ENCODE measurements at places on chromosomes 2 and 18.

GRCh38 chr2:23697256-23698075 lies 229.5 kb downstream of the ATAD2B start:
- no peak for DNase-seq

DNA sequence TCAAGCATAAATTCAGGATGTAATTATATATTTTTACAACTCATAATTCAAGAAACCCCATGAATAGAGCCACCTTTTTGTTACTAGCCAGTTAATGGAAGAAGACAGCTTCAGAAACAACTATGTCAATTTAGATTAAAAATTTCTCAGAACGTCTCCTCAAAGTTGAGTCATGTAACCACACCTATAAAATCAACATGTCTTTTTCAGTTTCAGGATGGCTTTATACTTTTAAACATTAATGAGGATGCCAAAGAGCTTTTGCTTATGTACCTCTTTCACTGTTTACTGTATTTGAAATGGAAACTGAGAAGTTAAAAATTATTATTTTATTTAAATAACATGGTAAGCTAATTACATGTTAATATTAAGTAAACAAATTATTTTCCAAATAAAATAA lies 280.1 kb downstream of the PTH2R start:
- DNase-seq = no peak

GRCh38 chr18:23850215-23850614 lies 161.0 kb downstream of the LAMA3 start:
- DNase-seq = no peak

- DNase-seq = no peak
These were observed 37.7 kb upstream of the SETBP1 start for GRCh38 chr18:44643004-44643403.

GRCh38 chr2:147763861-147764260 lies 81.0 kb upstream of the ACVR2A start:
- no peak for DNase-seq

DNA sequence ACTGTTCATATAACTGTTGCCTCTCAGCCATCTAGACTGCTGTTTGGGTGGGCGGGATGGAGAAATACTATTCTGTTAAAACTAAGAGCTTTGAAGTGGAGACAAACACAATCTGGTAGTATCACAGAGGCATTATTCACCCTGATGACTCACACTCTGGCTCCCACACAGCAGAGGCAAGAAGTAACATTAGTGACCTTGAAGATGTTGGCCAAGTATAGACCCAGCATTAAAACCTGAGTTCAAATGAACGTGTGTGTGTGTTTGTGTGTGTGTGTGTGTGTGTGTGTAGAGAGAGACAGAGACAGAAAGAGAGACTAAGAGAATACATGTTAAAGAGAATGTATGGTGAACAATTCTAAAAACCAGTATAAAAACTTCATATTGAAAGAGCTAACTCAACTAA lies 22.5 kb upstream of the ACVR1 start:
- DNase-seq = peak; percentile 69

DNA sequence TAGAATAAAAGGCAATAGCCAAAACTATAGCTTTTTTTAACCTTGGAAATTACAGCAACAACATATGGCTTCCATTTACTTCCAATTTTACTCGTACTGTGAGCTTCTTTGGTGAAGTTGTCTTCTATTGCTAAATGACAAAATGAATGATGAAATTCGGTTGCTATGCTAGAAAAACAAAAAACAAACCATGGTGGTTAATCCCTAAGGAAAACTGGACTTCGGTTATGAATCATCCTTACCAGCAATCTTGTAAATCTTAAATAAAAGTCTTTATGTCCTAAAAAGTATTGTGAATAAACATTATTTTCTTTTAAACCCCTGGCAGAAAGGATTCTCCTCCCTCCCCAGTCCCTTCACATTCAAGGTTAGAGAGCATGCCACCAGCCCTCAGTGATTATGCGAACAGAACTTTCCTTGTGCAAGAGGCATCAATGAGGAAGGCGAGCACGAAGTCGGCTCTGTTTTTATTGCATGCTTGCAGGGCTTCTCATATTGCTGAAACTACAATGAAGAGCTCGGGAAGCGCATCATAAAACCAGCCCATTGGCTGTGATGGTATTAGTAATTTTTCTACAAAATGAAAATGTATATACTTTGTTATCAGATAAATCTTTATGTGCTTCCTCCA lies 62.9 kb downstream of the ZNF521 start:
- no peak for DNase-seq

DNA sequence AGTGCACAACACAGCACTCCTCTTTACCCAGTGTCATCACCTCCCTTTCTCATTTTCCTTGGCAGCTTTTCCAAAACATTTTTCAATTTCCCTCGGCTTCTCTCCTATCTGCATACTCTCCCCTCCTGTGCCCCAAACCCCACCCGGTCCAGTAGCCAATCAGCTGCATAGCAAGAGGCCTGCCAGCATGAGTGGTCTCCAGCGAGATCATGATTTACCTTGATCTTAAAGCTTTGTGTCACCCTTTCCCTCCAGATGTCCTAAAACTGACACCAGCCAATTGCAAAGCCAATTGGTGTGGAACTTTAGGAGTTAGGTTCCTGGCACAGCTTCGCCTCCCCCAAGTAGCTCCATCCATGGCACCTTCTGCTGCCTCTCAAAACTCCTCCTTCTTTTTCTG lies 45.2 kb upstream of the SH3RF3 start:
- no peak for DNase-seq

- DNase-seq = no peak
These were observed 68.9 kb upstream of the FZD7 start for GRCh38 chr2:201964631-201965206.

GRCh38 chr2:44546459-44547127 lies 184.8 kb downstream of the CAMKMT start:
- no peak for DNase-seq

- no peak for DNase-seq
These were observed 5.6 kb downstream of the HAAO start for GRCh38 chr2:42786561-42787345.

DNA sequence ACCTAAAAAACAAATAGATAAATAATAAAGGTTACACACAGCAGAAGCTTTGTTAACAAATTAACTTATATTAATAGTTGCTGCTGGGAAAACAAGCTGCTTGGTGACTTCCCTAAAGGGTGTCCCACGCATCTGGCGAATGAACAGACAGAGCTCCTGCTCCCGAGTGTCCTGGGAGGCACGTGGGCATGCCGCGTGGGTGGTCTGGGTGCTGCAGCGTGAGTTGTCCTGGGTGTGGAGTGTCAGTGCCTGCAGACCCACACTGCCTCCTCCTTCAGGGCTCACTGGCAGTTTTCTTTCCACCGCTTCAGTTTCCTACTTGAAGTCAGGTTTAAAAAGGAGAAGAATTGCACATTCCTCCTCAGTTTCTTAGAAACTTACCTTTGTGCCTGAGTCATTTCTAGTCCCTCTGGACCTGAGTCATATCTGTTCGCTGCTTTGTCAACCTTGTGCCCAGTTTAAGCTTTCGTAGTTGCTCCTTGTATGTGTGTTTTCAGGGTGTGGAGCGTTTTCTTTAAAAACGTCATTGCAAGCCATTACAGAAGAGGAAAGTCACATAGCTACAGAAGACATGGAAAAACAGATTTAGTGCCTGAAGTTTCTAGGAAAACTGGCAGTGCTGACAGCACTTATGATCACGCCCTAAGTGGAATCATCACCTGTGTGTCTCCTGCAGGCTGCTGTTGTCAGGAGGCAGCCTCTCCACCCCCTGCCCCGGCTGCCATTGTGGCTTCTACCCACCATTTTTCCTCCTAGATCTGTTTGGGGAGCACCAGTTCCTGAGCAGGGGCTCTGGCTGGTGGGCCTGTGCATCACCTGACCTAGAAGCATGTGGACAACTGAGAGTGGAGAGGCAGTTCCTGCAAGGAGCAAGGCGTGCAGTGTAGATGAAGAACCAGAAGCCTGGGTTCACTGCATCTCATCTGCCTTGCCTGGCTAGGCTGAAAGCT lies 24.5 kb downstream of the IMPA2 start:
- DNase-seq = no peak

DNA sequence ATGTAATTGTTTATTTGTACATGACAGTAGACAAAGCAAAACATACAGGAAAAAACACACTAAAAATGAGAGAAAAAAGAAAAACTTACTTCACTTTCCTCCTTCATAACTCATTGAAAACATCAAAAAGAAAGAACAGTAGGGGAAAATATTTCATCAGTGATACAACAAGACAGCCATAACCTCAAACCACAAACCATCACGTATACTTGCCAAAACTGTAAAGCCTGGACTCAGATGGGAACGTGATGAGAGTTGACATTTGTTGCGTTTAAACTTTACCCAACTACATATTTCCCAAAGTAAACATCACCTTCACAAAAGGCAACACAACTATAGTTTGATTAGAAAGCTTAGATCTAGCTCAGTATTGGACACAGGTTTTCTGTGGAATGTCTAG lies 278.2 kb upstream of the COL3A1 start:
- DNase-seq = no peak

- DNase-seq = no peak
These were observed 702.9 kb upstream of the ACVR2A start for GRCh38 chr2:147141930-147142329.

DNA sequence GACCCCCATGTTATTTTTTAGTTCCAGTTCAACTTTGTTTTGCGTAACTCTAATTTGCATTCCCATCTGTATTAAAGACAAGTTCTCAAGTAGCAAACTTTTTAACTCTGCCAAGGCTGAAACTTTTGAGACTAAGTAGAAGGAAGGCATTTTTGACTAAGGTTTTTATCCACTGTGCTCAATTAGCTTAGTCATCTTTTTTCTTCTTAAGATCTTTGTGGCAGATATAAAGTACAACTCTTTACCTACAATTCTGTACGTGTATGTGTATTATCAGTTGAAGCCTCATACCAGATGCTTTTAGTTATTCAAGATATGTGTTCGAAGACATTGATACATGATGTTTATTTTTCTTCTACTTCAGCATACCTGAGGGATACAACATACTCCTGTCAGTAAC lies 41.6 kb downstream of the CREB1 start:
- DNase-seq = no peak

GRCh38 chr2:14123436-14124103 lies 508.9 kb upstream of the LRATD1 start:
- DNase-seq = no peak

GRCh38 chr2:237312021-237312755 lies 101.8 kb downstream of the COL6A3 start:
- DNase-seq = no peak

DNA sequence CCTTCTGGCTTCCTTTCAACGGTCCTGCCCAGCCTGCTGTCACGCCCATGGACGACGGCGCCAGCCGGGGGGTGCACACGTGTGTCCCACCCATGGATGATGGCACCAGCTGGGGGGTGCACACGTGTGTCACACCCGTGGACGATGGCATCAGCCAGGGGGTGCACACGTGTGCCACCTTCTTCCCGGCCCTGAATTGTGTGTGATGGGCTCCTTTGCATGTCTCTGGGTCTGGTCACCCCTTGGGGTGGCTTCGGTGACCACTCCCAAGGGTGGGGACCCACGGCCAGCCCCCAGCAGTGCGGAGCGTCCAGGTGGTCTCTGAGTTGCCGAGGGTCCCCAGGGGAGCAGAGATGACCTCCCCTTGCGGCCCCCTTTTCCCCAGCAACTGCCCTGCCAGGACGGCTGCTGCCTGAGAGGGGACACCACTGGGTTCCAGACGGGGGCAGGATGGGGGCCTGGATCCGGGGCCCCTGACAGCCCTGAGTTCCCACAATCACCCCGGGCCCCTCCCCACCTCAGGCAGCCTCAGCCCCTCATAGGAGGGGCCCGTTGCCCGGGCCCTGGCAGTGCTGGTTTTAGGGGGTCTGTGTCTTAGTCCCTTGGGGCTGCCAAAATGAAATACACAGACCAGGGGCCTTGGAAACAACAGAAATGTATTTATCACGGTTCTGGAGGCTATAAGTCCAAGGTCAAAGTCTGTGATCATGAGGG lies 9.4 kb downstream of the NEU4 start:
- DNase-seq = no peak

DNA sequence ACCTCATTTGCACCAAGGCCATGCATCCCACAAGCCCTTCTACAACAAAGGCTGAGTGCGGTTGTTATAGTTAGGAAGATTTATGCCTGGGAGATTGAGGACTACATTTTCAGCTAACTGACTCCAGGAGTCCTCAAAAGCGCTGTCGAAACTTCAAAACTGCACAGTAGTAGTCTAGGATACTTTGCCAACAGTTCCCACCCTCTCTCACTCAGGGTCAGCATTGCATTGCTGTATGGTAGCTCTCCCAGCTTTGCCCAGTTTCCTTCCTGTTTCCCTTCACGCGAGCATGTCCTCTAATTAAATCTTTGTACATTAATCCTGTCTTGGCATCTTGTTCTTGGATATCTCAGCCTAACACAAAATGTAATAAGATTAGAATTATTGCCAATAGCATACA lies 420.6 kb upstream of the UBE2E3 start:
- DNase-seq = no peak

DNA sequence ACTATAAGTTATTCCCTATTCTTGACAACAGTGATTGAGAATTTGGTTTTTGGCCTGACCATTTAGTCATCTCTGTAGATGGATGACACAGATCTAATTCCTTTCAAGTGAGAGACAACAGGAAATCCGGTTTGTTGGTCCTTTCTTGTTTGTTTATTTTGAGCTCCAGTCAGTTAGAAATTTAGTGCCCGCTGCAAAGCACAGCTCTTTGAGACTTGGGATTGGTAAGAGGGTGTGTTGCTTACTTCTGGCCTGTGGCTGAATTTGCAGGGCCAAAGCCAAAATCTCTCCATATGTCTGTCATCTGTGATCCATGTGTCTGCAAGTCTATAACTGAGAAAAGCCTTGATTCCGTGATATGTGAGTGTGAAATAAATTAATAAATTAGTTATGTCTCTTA lies 74.3 kb downstream of the BIN1 start:
- no peak for DNase-seq

- no peak for DNase-seq
These were observed 17.5 kb downstream of the GPR55 start for GRCh38 chr2:230907361-230908091.

DNA sequence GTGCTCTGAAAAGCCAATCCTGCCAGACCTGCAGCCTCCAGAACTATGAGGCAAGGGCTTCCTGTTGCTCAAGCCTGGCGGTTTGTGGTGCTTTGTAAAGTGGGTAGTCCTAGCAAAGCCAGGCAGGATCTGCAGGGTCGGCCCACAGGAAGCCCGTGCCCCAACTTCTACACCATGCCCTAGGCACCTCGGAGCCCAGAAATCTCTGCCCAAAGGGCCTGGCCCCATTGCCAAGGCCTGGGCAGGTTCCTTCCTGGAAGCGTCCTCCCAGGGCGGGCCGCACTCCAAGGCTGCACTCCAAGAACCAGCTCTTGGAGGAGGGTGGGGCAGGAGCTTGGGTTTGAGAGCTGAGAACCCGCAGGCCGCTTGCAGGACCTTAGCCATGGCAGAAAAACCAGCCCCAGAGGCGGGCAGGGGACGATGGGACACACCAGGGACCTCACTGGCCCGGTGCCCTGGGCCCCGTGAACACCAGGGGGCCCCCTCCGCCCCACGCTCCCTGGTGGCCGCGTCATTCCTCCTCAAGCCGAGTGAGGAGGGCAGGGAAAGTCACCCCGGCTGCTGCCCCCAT lies 37.2 kb upstream of the ID2 start:
- no peak for DNase-seq

- DNase-seq = no peak
These were observed 13.9 kb upstream of the PAIP2B start for GRCh38 chr2:71240794-71241193.

All from stimulated activated CD4-positive, alpha-beta T cell treated with anti-CD3 and anti-CD28 coated beads, Interleukin-4, amount 100 ng/mL, for 48 hours (primary cell).